ENCODE measurements at places on chromosomes 2 and 18.

GRCh38 chr2:158457826-158458616, 1.3 kb downstream of the PKP4 start:
- peak; percentile 29 for DNase-seq

- DNase-seq, result no peak
Observed at GRCh38 chr2:114753145-114753544, 310.7 kb downstream of the DPP10 start.

- DNase-seq, result no peak
Observed at GRCh38 chr18:3824101-3824500, 374.1 kb downstream of the TGIF1 start.

DNA sequence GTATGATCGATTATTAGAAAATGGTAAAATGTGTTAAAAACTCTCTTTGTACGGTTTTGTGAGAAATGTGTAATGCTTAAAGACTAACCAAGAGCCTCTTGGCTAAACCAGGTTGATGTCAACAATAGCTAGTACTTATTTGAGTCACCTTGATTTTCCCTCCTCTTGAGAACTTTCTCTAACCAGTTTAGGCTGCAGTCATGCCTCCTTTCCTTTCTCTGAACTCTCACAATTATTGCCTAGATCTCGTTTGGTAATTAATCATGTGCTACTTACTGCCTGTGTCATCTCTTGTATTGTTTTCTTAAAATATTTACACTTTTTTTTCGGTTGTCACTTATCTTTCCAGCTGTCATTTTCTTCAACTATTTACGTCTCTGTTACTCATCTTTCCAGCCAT, 1.1 kb upstream of the EPC2 start:
- no peak for DNase-seq

GRCh38 chr2:69637923-69638322, 5.6 kb downstream of the AAK1 start:
- no peak for DNase-seq

DNA sequence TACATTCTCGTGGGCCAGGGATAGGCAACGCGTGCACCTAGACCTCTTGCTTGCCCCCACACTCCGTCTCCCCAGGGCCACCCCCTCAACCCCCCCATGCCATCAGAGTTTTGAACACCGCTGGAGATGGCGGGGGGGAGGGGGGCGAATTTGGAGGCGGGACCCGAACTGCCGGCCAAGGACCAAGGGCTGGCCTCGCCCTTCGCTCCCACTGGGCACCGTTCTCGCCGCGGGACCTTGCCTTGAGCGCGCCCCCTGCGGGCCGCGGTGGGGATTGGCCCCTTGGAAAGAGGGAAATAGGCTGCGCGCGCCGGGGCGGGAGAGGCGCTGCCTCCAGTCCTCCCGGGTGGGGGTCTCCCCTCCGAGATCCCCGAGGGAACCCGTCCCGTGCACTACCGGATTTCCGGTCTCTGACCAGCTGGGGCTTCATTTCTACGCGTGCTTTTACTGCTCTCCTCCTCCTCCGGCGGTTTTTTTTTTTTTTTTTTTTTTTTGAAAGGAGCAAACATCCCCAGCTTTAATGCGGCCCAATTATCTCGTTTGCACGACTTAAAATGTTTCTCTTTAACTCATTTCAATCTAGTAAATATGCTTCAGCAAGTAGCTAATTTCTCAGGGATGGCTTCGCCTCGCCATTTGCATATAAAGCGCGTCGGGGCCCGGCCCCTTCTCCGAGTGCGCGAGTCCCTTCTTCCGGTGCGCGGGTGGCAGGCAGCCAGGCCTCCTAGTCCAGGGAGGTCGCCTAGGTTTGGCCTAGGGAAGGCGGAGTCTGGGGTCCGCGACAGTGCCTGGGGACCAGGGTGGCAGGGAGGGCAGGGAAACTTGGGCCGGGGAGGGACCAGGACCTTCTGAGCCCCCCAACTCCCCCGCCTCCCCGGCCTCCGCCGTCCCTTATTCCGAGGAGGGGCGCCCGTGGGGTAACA, 10.0 kb upstream of the GBX2 start:
- DNase-seq, result no peak

- no peak for DNase-seq
Observed at GRCh38 chr18:6273423-6273822, 141.3 kb downstream of the L3MBTL4 start.

- no peak for DNase-seq
Observed at GRCh38 chr2:85589181-85589580, 5.0 kb downstream of the VAMP5 start.

DNA sequence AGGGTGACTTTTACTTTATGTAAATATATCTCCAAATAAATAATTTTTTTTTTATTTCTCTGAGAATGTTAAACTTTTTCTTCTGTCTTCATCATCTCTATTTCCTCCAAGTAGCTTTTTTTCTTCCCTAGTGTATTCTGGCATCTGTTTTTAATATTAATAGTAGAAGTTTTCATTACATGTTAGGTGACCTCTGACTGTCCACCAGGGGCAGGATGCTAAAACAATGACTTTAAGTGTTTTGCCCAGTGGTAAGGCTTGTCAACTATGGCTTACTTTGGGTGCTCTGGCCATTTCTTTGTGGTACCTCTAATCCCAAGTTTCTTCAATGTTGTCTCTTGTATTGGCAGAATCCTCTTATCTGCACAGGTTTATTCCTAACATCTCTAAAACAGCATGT, 127.1 kb downstream of the SRBD1 start:
- DNase-seq, result no peak

- DNase-seq, result no peak
Observed at GRCh38 chr2:239318151-239318611, 82.6 kb downstream of the HDAC4 start.

GRCh38 chr18:58934356-58934755, 69.7 kb downstream of the ZNF532 start:
- DNase-seq, result no peak

DNA sequence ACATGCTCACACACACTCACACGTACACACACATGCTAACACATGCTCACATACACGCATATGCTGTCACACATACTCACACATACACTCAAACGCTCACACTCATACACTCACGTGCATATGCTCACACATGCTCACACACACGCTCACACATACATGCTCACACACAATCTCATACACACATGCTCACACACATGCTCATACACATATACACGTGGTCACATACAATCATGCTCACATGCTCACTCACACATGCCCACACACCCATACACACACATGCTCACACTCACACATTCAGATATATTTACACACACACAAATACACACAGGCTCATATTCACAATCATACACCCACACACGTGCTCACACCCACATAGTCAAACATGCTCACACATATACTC, 17.5 kb upstream of the SALL3 start:
- no peak for DNase-seq

Data from activated CD4-positive, CD25-positive, alpha-beta regulatory T cell (primary cell).